ENCODE measurements at places on chromosomes 6 and 20.
A peak's percentile ranks its signal among the peaks of the same experiment; 100 is the strongest.

GRCh38 chr6:141033101-141033500 is 1099.6 kb upstream of the GJE1 start:
- DNase-seq = no peak

DNA sequence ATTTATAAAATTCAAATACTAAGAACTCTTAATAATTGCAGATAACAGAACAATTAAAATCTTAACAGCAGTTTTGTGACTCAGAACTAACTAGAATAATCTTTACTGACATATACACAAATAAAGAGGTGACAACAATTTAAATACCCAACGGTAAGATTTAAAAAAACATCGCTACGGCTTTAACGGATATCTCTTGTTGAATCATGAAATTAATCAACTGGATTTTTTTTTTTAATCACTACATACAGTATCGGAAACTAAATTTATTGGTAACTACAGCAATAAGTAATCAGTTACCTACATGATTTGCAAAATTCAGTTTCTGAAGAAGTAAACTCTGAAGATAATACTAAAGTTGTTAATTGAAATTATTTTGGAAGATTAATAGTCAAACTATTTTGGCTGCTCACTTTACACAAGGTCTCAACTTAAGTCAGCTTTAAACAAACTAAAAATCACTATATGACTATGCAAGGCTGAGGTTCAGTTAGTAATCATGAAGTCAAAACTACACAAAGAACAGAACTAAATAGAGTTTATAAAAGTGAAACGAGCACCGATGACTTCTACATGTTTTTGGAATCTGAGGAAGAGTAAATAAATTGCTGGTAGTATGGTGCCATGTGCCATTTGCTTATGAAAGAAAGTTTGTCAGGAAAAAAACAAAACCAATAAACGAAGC is 128.8 kb downstream of the HUS1B start:
- no peak for DNase-seq

DNA sequence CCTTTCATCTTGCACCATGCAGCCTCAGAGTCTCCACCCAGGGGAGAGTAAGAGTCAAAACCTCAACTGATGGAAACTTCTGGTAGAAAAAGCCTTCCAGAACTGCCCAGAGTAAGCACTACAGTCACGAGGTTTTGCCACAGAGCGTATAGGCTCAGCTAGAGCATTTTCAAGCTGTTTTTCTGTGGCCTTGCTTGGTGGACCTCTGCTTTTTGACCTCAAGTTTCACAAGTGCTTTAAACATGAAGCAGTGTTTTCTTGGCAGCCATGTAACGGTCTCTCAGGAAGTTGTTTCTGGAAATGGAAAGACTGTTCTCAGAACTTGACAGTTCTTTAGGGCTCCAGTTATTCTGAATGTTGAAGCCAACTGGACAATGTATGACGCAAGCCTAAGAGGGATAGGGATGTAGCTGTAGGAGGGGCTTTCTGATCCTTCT is 146.5 kb downstream of the ZDHHC14 start:
- DNase-seq = no peak

- peak; percentile 13 for DNase-seq
Observed at GRCh38 chr6:28134015-28134414, 7.7 kb upstream of the ZKSCAN8 start.

DNA sequence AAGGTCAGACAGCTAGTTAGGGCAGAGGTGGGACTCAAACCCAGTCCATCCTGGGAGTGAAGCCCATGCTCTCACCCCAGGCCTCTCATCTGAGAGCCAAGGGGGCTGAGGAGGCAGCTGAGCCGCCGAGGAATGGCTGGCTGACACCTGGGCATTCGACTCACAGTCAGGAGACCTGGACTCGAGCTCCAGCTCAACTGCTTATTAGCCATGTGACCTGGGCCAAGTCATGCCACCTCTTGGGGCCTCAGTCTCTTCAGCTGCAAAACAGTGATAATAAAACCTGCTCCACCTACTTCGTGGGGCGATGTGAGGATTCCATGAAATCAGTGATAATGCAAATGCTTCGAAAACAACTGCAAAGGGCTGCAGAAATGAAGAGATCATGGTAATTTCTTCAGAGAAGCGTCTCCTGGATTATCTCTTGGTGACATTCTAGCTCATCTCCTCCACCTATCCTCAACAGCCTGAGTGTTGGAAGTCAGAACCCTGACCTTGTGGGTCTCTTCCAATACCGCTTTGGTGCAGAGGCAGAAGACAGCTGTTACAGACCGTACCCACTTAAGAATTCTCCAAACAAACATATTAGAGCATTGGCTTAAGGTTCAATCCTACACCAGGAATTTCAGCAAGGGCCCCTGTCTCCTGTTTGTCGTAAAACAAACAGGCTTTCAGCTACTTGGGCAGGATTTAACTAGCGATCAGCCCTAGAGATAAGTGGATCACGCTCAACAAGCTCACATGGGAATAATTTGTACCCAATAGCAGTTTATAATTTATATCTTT is 60.0 kb upstream of the PIM1 start:
- DNase-seq = no peak

GRCh38 chr20:1946762-1947534 is 46.9 kb downstream of the PDYN start:
- DNase-seq = no peak

- no peak for DNase-seq
Observed at GRCh38 chr6:46964716-46965519, 43.2 kb upstream of the ADGRF5 start.

DNA sequence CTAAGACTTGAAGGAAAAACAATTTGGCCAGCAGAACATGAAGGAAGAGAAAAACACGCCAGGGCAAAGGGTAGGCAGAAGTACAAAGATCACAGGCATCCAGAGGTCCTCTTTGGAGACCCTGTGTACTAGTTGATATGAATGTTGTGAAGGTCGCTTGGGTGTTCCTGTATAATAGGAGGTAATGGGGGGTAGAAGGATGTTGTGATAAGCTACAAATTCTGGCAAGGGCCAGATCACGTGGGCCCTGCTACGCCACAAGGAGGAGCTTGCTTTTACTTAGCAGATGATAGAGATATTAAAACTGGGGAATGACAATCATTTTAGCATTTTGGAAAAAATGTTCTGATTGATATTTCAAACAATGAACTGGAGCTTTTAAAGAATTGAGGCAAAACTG is 878 bp upstream of the HLA-DMA start:
- no peak for DNase-seq

DNA sequence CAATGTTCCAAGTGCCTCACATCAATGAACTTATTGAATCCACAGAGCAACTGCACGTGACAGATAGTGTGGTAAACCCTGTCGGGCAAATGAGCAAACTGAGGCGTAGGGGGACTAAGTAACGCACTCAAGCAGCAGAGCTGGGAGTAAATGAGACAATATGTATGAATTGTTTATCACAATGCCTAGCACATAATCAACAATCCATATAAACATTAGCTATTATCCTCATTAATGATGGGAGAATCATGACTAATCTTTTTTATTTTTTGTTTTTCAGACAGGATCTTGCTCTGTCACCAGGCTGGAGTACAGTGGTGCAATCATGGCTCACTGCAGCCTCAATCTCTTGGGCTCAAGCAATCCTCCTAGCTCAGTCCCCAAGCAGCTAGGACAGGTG is 43.9 kb upstream of the B4GALT5 start:
- no peak for DNase-seq

DNA sequence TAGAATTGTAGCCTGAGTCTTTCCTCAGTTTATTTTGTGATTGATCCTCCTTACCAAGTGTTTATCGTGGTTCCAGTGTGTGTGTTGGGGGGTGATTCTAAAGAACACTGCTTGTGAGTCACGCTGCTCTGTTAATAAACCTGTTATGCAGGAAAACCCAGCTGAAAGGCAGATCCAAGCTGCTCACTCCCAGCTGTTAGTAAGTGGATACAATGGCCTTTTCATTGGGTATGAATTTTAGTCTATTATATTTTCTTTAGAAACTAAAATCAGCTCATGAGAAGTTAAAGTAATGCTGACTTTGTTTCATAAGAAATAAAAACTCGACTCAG is 12.2 kb upstream of the DSTN start:
- no peak for DNase-seq

- no peak for DNase-seq
Observed at GRCh38 chr6:44535446-44535845, 147.9 kb downstream of the CDC5L start.

DNA sequence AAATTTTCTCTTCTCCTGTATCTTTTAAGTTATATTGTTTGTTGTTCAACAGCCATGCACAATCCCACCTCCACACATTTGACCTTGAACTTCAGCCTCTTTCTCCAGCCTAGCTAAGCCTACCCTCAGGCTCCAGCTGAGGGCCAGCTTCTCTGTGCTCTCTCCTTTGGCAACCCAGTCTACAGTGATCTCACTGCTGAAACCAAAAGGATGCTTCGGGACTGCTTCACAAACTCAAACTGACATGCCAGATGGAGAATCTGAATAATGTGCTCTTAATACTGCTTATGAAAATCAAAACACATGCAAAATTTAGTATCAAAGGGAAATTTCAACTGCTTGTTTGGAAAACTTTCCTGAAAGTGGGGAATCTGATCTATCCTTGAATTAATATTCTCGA is 16.1 kb upstream of the RIN2 start:
- no peak for DNase-seq

- no peak for DNase-seq
Observed at GRCh38 chr6:74927299-74927698, 278.6 kb downstream of the COL12A1 start.

DNA sequence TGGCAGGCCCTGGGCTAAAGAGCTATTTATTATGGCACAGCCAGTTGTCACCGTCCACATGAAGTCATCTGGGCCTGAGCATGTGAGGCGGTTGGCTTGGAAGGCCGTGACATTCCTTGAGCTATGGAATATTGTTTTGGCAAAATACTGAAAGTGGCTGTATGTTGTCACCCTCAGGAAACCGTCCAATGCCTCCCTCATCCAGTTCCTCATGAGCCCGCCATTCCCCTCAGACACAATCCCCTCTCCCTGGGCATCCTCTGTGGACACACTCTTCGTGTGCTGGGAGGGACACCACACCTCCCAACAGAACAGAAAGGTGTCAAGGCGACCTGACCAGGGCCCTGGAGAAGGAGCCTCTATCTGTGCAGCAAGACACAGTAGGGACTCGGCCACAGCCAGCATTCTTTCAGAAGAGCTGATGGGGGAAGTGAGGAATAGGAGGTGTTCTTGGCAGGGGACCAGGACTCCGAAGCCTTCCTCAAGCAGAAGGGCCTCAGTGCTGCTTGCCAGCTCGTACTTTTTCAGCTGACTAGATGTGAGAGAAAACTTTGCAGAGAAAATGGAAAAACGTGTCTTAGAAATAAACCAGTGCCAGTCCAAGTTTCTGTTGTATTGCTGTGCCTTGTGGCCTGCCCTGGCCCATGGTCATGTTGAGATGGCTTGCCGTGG is 120.5 kb downstream of the SOD2 start:
- no peak for DNase-seq

DNA sequence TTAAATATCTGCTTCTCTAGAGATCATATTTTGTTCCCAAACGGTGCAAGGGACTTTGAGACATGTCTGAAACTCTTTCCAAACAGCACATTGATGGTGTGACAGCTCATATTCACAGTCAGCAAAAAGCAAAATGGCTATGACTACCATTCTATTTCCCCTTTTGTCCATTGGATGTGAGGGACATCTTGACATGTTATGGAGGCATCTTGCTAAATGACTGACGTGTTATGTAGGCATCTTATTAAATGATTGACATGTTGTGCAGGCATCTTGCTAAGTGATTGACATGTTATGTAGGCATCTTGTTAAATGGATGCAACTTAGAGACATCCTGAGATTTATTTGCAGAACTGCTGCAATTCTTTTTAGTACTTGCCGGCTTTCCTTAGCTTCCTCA is 255.8 kb downstream of the DLL1 start:
- DNase-seq = no peak

DNA sequence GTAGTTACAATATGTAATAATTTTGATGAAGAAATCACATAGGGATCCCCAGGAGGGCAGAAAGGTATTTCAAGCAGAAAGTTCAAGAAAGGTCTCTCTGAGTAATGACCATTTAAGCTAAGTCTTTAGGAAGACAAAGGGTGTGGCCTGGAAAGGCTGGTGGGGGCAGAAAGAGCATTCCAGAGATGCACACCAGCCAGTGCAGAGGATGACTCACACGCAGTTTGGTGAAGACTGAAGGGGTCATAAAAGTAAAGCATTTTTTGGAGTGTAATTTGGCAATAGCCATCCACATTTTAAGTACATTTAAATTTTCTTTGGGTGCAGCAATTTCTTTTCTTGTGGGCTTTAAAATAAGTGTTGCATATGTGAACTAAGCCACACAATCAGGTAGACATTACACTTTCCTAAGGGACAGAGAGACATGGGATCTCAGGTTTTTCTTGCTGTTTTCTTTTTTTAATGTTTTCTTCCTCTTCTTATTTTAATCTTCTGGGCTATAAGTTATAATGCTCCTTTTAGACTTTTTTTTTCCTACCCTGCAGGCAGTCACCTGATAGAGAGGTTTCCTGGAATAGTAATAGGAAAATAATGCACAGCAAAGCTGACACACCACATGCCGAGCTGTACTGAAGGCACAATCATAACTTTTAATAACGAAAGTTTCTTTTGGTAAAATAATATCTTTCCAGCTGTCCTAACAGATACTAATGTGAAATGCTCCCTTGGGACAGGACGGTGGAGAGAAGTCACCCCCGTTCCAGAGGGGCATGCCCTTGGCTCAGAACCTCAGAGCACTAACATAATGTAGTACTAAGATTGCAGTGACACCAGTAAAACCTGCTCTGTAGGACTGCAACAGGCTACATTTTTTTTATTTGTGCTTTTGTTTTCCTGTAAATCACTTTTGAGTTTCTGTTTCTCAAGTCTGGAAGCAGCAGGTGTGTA is 49.6 kb upstream of the PTPRK start:
- DNase-seq = peak; percentile 33

- peak; percentile 7 for DNase-seq
Observed at GRCh38 chr6:79048611-79049010, 29.4 kb downstream of the PHIP start.

DNA sequence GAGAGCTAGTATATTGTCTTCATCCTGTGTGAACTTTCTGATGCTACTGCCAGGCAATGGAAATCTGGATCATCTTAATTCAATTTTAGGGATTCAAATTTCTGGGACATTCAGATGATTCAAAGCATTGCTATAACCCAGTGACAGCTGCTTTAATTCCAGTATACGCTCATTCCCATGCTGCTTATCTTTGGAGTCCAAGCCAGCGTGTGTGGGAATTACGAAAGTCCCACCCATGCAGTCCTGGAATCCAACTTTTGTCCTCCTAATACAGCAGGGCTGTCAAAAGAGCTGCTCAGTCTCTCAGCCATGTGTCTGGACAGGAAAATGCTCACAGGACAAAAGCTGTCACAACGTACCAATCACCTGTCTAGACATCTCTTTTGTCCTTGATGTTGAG is 219.8 kb downstream of the LAMA2 start:
- DNase-seq = no peak

DNA sequence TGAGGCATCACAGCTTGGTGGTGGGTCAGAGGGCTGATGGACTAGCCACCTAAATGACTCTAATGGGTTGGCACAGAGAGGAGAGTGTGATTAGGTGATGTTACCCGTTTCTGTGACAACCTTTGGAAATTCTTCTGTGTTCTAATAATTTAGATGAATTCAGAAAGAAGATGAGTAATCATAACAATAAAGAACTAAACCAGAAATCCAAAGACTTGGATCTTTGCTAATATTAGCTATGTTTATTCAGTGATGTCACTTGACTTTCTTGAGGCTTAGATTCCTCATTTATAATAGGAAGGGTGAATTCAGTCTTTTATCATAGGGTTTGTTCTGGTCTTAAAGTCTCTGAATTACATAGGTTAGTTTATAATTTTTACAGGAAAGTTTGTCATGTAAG is 19.9 kb downstream of the CRYBG1 start:
- DNase-seq = no peak
